Subcutaneous adipose tissue (tissue), 4 donors: ENCODE measurements at places on chromosomes 3 and 15. TPM values are rescaled to one million over a fixed set of nuclear protein-coding genes. Genes with fewer than 3 reads are reported as not detected.

The EPHB3 gene
- total RNA-seq: not detected

The PLA1A gene
- total RNA-seq: 1.5 TPM

The ADGRG7 gene
- not detected for total RNA-seq

The IQCH gene
- total RNA-seq: 0.51 TPM

The NAALADL2 gene
- total RNA-seq: 9.4 TPM

The PIGZ gene
- total RNA-seq: 18.5 TPM

The LINGO1 gene
- 1.1 TPM for total RNA-seq

The C3orf49 gene
- not detected for total RNA-seq

The SLC38A3 gene
- not detected for total RNA-seq

The DYNC1LI1 gene
- total RNA-seq: 18.5 TPM

The MORC1 gene
- total RNA-seq: not detected

The CCDC80 gene
- total RNA-seq: 75.7 TPM
